Natural killer cell (primary cell): ENCODE measurements at places on chromosomes 4 and X.

GRCh38 chrX:9231491-9231890, 197.6 kb upstream of the FAM9B start:
- no peak for DNase-seq

GRCh38 chrX:135477576-135477975, 42.9 kb upstream of the INTS6L start:
- DNase-seq: peak; percentile 71

GRCh38 chrX:41553688-41554087, 106.5 kb downstream of the NYX start:
- DNase-seq: no peak

DNA sequence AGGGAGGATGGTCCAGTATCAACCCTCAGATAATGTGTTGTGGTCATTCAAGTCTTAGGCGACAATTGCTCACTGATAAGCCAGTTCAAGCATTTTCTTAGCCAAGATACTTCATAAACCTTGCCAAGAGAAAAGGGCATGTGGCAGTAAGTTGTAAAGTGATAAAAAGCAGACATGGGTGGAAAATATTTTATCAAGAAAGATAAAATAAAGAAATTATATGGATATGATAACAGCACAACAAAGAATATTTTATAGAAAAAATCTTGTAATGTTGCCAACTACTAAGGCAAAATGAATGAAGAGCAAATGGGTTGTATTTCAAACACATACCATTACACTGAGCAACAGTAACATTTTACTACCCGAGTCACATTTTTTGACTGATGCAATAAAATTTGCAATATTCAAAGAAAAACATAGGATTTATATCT, 217.4 kb upstream of the PITX2 start:
- DNase-seq: no peak

GRCh38 chr4:3790006-3790561, 23.9 kb downstream of the ADRA2C start:
- no peak for DNase-seq

DNA sequence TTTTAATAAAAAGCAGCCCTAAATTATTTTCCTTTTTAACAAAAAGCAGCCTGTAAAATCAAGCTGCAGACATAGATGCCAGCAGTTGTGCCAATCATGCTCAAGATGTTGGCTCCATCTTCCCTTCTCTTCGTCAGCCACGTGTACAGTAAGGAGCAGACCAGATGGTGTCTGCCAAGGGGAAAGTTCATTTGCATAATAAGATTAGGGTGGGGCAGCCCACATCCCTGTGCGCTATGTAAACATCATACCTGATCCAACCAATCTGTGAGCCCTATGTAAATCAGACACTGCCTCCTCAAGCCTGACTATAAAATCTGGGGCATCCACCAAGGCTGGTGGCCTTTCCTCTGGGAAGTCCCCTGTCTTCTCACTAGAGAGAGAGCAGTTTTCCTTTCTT, 23.1 kb upstream of the C1GALT1C1 start:
- no peak for DNase-seq

GRCh38 chrX:13433298-13433605, 113.4 kb upstream of the ATXN3L start:
- DNase-seq: no peak

GRCh38 chrX:109720947-109721346, 12.1 kb downstream of the ACSL4 start:
- no peak for DNase-seq

- no peak for DNase-seq
Measured at GRCh38 chrX:21255032-21255618, 119.1 kb upstream of the CNKSR2 start.

DNA sequence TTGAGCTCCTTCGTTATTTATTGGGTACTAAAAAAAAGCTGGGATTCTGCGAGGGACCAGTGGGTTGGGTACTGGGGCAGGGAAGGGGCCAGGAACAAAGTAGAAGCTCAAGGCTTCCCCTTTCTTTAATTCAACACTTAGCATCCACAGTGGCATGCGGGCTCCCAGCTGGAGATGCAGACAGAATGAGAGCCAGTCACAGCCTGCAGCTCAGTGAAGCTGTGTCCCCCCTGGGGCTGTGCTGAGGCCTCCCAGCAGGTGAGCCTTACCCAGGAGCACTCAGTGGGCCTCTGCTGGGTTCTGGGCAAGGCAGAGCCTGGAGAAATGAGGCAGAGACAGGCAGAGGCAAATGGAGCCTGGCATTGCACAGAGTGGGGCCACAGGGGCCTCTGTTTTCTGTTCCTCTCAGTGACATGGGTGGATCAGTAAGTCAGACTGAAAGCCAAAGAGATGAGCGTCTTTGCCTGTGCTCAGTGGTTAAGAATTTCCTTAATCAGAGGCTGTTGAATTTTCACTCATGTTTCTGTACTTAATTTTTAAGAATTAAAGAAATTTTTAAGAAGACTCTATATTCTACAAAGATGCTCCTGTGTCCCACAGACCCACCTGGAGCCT, 181.4 kb upstream of the RBPJ start:
- DNase-seq: no peak

DNA sequence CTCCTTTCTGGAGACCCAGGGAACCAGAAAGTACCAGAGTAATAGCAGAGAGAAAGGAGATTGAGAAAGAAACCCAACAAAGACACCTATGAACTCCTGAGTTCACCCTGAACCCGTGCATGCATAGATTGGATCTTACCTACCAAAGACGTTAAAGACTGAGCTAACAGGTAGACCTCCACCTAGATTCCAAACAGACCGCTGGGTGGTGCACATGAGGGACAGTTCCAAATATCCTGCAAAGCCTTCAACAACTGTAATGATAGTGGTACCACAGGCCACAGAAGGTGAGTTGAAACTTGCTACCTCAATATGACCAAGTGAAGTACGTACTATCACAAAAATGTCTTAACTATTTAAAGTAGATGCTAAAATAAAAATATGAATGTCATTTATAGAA, 34.0 kb upstream of the NR0B1 start:
- no peak for DNase-seq

DNA sequence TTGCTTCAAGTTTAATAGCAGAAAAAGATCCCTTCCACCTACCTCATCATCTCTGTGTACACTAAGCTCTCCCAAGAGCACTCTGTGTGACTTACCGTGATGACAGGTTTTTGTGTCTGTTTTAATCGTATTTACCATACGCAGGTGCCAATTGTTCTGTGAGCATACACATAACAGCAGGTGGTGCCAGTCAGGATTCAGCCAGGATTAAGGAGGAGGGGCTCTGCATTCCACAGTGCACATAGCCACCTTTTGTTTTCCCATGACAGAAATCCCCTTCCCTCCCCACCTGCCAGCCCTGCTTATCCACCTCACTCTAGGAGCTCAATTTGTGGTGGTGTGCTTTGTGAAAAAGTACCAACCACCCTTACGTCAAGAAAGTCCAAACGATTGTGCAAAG, 14.8 kb downstream of the ANK2 start:
- no peak for DNase-seq

DNA sequence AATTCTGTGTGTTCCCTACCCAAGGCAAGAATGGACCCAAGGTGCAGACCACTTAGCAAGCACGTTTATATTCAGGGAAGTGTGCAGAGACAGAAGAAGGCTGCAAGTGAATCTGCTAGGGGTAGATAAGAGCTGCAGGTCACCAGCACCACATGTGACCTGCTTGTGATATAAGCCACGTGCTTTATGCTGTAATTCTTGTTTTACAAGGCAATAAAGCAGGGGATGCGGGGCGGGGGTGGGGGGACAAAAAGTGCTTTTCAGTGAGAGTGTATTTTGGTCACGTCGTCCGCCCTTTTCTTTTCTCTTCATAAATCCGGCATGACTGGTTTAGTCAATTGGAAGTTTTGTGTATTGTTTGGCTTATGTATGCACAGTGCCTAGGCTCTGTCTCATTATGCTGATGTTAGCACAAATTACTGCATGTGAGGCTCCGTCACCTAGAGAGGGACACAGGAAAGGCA, 192.7 kb downstream of the RBMX2 start:
- no peak for DNase-seq

DNA sequence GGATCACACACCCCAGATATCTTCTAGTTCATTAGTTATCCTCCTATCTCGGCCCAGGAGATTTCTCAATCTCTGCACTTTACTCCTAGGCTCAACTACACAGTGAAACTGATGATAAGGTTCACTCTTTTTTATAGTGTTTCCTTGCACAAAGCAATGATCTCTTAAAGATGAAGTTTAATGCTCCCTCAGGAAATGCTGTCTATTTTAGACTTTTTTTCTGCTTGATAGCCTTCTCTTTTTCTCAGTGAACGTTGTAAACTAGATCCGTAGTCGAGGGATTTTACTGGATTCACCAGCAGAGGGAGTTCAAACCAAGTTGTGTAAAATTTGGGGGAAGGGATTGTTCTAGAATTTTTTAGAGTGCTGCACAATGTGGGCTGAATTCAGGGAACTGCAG, 269.6 kb downstream of the GBA3 start:
- DNase-seq: no peak

DNA sequence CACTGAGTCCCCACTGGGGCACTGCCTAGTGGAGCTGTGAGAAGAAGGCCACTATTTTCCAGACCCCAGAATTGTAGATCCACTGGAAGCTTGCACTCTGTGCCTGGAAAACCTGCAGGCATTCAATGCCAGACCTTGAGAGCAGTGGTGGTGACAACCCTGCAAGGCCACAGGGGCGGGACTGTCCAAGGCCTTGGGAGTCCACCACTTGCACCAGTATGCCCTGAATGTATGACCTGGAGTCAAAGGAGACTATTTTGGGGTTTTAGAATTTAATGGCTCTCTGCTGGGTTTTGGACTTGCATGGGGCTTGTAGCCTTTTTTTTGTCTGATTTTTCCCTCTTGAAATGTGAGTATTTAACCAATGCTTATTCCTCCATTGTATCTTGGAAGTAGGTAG, 145.8 kb downstream of the MSN start:
- DNase-seq: no peak

DNA sequence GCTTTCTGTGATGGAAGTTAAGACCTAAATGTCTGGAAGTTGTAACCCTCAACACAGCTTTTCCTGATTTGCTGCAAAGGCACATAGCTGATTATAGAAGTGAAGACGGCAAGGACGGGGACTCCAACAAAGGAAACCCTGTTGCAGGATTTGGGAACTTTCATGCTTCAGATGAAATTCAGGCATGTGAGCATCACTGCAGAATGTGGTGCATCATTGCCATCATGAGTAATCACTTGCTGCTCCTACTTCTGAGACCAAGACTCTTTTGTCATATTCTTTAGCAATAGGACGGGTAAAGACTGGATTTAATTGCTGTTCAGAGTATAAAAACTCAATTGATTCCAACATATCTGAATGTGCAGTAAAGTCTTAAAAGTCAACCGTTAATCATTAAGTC, 35.8 kb downstream of the YIPF6 start:
- no peak for DNase-seq

- no peak for DNase-seq
Measured at GRCh38 chr4:109708990-109709389, 5.7 kb upstream of the CASP6 start.

- DNase-seq: no peak
Measured at GRCh38 chr4:56512166-56512565, 6.6 kb downstream of the ARL9 start.

DNA sequence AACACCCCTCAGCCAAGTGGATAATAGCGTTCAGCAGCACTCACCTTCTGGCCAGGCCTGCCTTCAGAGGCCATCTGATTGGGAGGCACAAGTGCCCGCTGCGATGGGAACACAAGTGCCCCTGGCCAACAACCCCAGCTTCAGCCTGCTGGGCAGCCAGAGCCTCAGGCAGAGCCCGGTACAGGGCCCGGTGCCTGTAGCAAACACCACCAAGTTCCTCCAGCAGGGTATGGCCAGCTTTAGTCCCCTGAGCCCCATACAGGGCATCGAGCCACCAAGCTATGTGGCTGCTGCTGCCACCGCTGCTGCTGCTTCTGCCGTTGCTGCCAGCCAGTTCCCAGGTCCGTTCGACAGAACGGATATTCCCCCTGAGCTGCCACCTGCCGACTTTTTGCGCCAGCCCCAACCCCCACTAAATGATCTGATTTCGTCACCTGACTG, 55.9 kb upstream of the MTM1 start:
- no peak for DNase-seq

DNA sequence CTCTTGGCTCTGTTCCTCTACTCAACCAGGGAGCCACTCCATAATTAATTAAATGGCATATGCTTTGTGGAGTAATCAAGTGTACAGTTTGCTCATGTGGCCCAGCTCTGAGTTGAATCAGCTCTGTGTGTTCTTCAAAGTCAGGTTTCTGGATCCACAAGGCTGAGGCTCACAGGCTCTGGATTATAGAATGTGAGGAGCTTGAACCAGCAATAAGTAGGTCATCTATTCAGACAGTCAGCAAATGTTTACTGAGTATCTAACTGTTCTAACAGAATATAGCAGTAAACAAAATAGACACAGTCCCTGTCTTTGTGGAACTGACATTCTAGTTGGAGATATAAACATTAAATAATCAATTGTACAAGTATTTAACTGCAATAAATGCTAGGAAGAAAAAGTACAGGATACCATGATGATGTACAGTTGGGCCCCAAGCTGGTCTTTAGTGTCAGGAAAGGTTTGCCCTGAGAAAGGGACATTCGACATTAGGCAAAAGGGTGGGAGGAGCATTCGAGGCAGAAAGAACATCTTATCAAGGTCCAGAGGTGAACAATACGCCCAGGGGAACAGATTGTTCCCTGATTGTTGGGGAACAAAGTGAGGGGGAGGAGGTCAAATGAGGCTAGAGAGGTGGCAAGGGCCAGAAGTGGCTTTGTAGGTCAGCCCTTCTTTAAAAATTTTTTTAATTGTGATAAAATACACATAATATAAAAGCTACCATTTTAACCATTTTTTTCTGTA, 20.5 kb upstream of the TSR2 start:
- DNase-seq: no peak

GRCh38 chr4:110869862-110870572, 247.1 kb upstream of the PITX2 start:
- DNase-seq: no peak

DNA sequence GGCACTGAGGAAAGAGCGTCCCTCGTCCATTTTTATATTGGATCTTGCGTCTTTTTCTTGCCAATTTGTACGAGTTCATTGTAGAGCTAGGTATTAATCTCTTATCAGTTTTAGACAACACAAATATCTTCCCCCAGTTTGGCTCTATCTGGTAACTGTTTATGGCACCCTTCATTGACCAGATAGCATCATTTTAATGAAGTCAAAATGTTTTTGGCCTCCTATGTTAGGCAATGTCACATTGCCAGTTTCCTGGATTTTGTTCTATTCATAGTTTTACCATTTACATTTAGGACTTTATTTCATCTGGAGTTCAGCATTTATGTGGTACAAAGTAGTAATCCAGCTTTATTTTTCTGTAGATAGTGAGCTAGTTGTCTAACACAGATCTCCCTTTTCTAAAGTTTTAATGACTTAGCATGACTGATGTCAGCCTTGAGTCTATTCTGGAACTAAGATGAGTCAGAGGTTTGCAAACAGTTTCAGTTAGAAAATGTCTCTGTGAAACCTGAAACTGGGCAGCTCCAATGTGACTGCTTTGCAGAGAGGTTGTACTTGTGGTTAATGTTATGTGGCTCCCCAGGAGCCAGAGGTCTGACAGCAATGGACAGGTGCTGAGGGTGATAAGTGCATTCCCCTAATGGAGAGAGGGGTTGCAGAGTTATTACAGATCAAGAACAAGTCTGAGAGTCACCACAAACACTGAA, 5.3 kb upstream of the STBD1 start:
- no peak for DNase-seq
